Vein endothelial cell (primary cell): ENCODE measurements at places on chromosomes 7 and 10. TPM values are rescaled to one million over a fixed set of nuclear protein-coding genes. Genes with fewer than 3 reads are reported as not detected.

The LLCFC1 gene
- not detected in 2 replicates for total RNA-seq

The EXOSC1 gene
- total RNA-seq = 38.2 and 45.1 TPM in 2 replicates

The SPDYE2B gene
- total RNA-seq = not detected in 2 replicates

The OR6V1 gene
- total RNA-seq = not detected in 2 replicates

The GJD4 gene
- total RNA-seq = not detected in 2 replicates

The MMRN2 gene
- 262 and 371 TPM in 2 replicates for total RNA-seq

The SLIT1 gene
- total RNA-seq = under 0.01 TPM in 1 of 2 replicates, not detected in the other
